Adrenal gland (tissue), 19 donors: ENCODE measurements at places on chromosomes 13 and 19. TPM values are rescaled to one million over a fixed set of nuclear protein-coding genes. Genes with fewer than 3 reads are reported as not detected.

- DNase-seq, result no peak
Measured at GRCh38 chr13:112705286-112705685, 15.4 kb downstream of the ATP11A start.

GRCh38 chr13:77980592-77980991 is 62.0 kb upstream of the EDNRB start:
- H3K4me3 ChIP-seq, result no peak overlapping the region
- no peak for DNase-seq
- H3K4me1 ChIP-seq, result no peaks in the 10 kb centered on the region
- no peaks in the 10 kb centered on the region for H3K36me3 ChIP-seq
- peak overlapping the region; percentile 75 for H3K27ac ChIP-seq

- H3K36me3 ChIP-seq, result no peaks in the 10 kb centered on the region
- H3K4me1 ChIP-seq, result no peaks in the 10 kb centered on the region
- H3K4me3 ChIP-seq, result no peak overlapping the region
Measured at GRCh38 chr13:70817576-70817975, 709.3 kb upstream of the KLHL1 start.

DNA sequence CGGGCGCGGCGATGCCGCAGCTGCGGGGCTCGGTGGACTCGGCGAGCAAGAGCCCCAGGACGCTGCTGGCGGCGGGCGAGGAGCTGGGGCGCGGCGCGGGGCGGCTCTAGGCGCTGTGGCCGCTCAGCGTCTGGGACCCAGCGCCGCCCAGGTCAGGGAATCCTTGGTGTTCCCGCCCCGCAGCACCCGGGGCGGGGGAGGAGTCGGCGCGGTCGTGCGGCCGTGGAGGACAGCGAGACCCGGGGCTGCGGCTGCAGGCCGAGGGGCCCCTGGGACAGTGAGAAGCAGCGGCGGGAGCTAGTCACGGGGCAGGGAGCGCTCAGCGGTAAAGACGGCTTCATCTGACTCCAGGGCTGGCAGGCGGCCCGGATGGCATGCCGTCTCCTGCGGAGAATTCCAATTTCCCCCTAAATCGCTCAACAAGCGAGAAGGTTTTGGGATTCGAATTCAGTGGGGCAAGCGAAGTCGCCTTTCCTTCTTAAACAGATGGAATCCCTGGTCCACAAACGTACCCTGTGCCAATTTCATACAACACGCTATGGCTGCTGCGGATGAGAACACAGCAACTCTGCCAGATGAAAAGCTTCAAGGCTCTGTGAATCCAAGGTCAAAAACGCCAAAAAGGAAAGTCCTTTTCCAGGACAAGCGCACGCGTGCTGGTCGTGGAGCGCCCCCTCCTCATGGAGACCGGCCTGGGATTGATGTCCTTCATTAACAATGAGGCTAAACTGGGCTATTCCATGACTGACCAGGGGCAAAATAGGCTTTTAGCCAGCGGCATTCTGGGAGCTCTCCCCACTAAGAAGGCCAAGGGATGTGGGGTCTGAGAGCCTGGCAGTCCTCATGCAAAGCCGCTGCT is 4.2 kb upstream of the ZSCAN4 start:
- no peaks in the 10 kb centered on the region for H3K27me3 ChIP-seq
- peak; percentile 74 for DNase-seq
- H3K4me1 ChIP-seq, result peaks cover 12% of the 10 kb centered on the region
- peak overlapping the region; percentile 81 for H3K27ac ChIP-seq

DNA sequence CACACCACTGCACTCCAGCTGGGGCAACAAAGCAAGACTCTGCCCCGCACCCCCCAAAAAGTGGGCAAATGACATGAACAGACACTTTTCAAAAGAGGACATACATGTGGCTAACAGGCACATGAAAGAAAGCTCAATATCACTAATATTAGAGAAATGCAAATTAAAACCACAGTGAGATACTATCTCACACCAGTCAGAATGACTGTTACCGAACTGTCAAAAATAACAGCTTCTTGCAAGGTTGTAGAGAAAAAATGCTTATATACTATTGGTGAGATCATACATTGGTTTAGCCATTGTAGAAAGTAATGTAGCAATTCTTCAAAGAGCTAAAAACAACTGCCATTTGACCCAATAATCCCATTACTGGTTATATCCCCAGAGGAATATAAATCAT is 99.5 kb upstream of the SPATA13 start:
- no peak for DNase-seq
- no peaks in the 10 kb centered on the region for H3K27me3 ChIP-seq
- H3K4me3 ChIP-seq, result no peak overlapping the region
- no peak overlapping the region for H3K27ac ChIP-seq
- no peaks in the 10 kb centered on the region for H3K4me1 ChIP-seq
- H3K36me3 ChIP-seq, result no peaks in the 10 kb centered on the region

DNA sequence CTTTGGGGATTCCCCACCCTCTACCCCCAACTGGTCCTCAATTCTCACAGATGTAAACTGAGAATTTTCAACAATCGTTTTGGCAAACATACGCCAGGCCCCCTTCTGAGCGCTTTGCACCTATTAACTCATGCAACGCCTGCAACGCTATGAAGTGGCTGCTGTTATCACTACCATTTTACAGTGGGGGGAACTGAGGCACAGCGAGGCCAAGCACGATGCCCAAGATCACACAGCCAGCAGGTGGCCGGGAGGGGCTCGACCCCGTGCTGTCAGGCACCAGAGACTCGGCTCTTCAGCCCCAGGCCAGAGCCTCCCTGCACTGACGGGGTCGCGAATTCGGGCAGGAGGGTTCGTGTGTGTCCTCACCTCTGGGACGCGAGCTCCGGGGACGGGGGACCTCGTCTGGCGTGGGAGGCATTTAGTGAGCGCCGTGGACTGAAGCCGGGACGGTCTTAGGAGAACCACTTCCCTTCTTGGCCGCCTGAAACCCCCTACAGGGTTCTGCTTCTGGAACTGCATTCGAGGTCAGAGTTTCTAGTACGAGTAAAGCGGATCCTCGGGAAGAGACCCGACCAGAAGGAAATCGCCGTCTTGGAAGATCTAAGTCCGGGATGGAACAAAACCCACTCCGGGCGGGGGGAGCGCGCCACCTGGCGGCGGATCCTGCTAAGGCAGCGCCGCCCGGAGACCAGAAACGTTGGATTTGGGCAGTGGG is 21.0 kb downstream of the ZNF114 start:
- no peak overlapping the region for H3K4me3 ChIP-seq
- H3K4me1 ChIP-seq, result peaks cover 11% of the 10 kb centered on the region
- peak; percentile 88 for DNase-seq
- no peaks in the 10 kb centered on the region for H3K36me3 ChIP-seq
- no peak overlapping the region for H3K27ac ChIP-seq
- H3K27me3 ChIP-seq, result no peaks in the 10 kb centered on the region

DNA sequence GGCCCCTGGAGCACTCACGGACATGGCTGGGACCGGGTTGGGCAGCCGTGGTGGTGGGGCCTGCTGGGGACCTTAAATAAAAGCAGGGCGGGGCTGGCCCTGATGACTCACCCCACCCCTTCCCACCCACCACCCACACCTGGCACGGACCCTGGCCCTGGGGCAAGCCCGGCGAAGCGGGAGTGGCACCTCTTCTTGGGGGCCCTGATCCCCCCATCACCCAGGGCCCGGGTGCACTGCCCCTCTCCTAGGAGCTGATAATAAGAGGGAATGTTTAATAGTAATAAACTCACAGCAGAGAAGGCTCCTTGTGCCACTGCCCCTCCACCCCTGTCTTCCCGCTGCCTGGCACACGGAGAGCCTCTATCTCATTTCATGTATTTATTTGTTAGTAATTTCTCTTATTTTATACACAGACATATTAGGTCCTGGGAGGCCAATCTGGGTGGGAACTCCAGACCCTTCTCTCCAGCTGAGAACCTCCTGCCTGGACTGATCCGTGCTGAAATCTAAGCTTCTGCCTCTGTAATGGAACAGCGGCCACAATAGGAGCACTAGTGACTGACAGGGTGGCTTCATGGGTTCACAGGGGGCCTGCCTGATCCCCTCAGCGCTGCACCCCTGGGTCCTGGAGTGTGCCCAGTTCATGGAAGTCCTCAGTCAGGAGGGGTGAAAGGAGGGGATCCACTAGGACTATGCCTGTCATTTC is at the start of gene LGALS7:
Gene LGALS7, minus strand, starts transcription at position 49 of the 709 bp plus-strand sequence. Its CDS starts 25 bp downstream, at position 24.
- DNase-seq, result no peak
- H3K4me3 ChIP-seq, result no peak within 1 kb of the TSS
- no peak within 1 kb of the TSS for H3K27ac ChIP-seq
- peaks cover under 1% of the 10 kb centered on the region for H3K4me1 ChIP-seq

DNA sequence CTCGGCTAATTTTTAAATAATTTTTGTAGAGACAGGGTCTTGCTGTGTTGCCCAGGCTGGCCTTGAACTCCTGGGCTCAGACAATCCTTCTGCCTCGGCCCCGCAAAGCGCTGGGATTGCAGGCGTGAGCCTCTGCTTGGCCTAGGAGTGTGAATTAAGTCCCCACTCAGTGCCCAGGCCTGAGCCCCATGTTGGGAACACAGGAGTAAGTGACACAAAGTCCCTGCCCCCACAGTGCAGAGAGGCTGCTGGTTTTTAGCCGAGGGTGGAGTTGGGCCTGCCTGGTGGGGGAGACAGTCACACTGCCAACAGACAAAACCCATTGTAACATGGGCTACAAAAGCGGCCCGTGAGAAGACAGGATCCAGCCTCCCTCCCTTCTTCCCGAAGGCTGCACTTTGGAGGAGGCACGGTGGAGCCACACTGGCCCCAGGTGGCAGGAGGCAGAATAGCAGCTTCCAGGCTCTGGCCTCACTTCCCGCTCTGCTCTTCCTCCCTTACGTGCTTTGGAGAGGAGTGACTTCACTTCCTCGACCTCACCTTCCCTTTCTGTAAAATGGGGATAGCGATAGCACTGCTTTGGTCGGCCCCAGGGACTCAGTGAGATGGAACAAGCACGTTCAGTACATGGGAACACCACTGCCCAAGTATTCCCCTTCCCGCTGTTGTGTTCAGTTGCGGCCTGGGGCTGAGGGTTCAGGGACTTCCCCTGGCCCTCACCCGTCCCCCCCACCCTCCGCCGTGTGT is 15.2 kb upstream of the EHD2 start:
- peaks cover 4% of the 10 kb centered on the region for H3K4me1 ChIP-seq
- H3K36me3 ChIP-seq, result no peaks in the 10 kb centered on the region

DNA sequence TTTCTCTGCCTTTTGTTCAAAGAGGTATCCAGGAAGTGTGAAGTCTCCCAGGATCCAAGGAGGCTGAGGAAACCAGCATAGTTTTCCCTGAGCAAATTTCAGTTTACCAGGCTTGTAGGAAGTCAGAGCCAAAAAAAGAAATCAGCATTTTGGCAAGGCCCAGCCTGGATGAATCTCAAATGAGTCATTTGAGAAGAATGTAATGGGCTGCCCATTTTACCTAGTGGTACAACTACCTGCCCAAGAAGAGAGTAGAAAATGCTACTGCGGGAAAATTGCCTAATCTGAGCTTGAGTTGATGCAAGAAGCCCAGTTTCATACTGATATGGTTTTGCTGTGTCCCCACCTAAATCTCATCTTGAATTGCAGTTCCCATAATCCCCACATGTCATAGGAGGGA is 284.1 kb upstream of the ZNF507 start:
- H3K27ac ChIP-seq, result no peak overlapping the region
- H3K4me3 ChIP-seq, result no peak overlapping the region
- no peaks in the 10 kb centered on the region for H3K27me3 ChIP-seq
- DNase-seq, result no peak
- no peaks in the 10 kb centered on the region for H3K36me3 ChIP-seq

GRCh38 chr19:18167975-18168645 is 5.5 kb upstream of the IFI30 start:
- no peak overlapping the region for H3K27ac ChIP-seq
- peaks cover 18% of the 10 kb centered on the region for H3K4me1 ChIP-seq
- no peaks in the 10 kb centered on the region for H3K27me3 ChIP-seq
- peak; percentile 63 for DNase-seq
- H3K36me3 ChIP-seq, result no peaks in the 10 kb centered on the region

DNA sequence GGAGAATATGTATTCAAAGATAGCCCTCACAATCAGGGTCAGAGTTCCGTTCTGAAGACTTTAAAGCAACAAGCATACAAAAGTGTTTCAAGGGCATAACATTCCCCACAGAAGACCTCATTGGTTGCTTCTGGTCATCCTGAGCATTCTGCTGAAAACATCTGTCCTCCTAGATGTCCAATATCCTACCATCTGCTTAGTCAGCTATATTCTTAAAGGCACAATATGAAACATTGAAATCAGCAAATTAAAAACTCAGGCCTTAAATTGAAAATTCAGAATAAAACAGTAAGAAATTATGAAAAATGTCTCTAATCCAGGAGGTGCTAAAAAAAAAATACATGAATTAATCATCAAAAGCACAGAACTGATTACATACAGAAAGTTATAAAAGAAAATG is 1491.2 kb upstream of the PRR20A start:
- DNase-seq, result no peak
- no peaks in the 10 kb centered on the region for H3K4me1 ChIP-seq
- H3K4me3 ChIP-seq, result no peak overlapping the region
- H3K27me3 ChIP-seq, result no peaks in the 10 kb centered on the region

- no peaks in the 10 kb centered on the region for H3K4me1 ChIP-seq
- DNase-seq, result no peak
Measured at GRCh38 chr13:45941261-45941660, 89.7 kb upstream of the SIAH3 start.

DNA sequence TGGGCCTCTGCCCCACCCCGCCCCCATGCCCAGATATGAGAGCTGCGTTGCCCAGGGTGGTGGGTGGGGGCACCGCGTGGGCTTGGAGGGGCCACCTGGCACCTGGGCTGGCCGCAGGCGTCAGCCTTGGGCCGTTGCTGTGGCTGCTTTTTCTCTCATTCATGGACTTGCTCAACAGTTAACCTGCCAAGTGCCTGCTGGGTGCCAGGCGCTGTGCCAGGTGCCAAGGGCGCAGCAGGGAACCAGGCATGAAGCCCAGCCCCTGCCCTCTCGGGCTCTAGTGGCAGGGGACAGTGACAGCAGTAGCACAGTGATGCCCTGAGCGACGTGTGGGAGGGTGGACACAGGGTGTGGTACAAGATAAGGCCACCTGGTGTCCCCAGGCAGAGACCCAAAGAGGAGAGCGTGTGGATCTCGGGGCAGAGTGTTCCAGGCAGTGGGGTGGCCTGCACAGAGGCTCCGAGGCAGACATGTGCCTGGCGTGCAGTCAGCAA is 28.1 kb downstream of the DHX34 start:
- H3K36me3 ChIP-seq, result no peaks in the 10 kb centered on the region
- H3K27me3 ChIP-seq, result no peaks in the 10 kb centered on the region
- H3K4me1 ChIP-seq, result no peaks in the 10 kb centered on the region
- H3K27ac ChIP-seq, result no peak overlapping the region
- no peak overlapping the region for H3K4me3 ChIP-seq

- H3K36me3 ChIP-seq, result no peaks in the 10 kb centered on the region
- no peak overlapping the region for H3K27ac ChIP-seq
- DNase-seq, result no peak
- no peak overlapping the region for H3K4me3 ChIP-seq
Measured at GRCh38 chr13:57918913-57919312, 287.4 kb downstream of the PCDH17 start.

- H3K27me3 ChIP-seq, result no peaks in the 10 kb centered on the region
- peaks cover 29% of the 10 kb centered on the region for H3K4me1 ChIP-seq
Measured at GRCh38 chr13:110340812-110341444, 33.8 kb downstream of the COL4A2 start.

- H3K36me3 ChIP-seq, result peaks cover 53% of the 10 kb centered on the region
- H3K27ac ChIP-seq, result no peak overlapping the region
- H3K4me3 ChIP-seq, result no peak overlapping the region
- H3K4me1 ChIP-seq, result no peaks in the 10 kb centered on the region
Measured at GRCh38 chr19:5075597-5075996, 106.7 kb downstream of the KDM4B start.

The MAST1 gene
- total RNA-seq, result 3.4 TPM

The CASP14 gene
- total RNA-seq, result not detected
